Calu3 (cell line): ENCODE measurements at places on chromosomes 12 and 14.
A peak's percentile ranks its signal among the peaks of the same experiment; 100 is the strongest.

GRCh38 chr14:89432226-89432625 is 15.2 kb upstream of the FOXN3 start:
- DNase-seq = no peak

DNA sequence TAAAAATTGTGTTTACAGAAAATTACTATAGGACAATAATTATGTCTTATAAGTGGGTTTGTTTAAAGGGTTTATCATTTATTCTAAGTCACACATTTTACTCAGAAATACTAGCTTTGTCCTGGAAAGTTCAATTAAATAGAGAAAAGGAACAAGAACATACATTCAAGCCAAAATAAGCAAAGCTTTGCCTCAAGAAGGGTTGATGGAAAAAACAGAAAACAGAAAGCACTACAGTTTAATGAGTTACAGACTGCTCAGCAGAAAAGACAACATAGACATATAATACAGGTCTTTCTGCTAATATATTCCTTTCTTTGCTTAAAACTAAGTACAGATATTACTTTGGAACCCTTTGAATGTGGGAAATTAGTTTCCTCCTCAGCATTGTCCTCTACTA is 703.0 kb upstream of the LRFN5 start:
- no peak for DNase-seq

DNA sequence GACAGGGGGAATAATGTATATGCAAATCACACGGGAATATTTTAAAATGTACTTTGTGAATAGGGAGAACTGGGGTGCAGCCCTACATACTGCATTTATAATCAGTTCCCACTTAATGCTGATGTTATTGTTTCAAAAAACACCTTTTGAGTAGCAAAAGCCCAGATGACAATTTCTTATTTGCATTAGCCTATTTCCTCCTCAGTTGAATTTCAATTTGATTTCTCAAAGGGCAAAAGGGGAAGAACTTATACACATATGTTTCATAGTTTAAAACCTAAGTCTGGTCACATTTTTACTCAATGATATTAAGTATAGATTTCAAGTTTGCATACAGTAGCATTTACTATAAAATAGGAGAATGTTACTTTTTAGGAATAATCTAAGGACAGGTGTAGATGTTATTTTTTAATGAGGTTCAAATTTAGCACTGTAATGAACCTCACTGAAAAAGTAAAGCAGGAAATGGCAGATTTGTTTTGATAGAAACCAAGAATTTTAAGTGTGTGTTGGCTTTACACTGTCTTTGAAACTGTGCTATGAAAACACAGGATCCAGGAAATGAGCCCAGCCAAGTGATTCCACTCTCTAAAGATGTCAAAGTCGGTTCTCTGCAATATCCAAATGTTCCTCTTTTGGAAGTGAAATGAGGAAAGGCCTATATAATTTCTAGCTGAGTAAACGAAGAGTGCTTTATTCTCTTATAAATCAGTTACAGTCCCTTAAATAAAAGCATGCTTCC is 367.4 kb downstream of the BTG1 start:
- no peak for DNase-seq

- DNase-seq = no peak
These were observed 242.5 kb downstream of the ZFP36L1 start for GRCh38 chr14:68550338-68550715.

DNA sequence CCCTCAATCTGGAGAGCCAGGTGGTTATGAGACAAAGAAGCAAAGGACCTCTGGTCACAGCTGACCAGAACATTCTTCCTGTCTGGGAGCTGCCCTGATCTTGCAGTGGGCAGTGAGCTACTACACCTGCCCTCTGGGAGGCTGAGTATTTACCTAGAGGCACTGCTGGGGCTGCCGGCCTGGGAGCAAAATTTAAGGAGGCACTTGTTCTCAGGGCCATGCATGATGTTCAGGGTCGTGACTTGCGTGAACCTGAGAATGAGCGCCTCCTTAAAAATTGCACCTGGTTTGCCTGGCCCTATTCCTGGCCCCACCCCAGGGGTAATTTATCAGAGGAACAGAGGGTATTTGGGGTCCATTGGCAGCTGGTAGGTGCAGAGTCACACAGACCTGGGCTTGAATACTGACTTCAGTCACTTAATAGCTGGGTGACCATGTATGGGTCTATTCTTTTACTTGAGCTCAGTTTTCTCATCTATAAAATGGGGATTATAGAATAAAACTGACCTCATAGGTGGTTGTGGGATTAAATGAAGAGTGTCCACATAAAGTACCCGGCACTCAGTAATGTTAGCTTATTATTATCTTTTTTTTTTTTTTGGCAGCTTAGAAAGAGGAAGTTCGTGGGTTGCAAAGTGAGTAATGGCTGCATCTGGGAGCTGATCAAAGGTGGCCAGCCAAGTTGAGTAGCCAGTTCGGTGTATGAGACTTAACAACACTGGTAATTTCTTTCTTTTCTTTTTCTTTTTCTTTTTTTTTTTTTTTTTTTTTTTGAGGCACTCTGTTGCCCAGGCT is 107.4 kb upstream of the MED13L start:
- no peak for DNase-seq

DNA sequence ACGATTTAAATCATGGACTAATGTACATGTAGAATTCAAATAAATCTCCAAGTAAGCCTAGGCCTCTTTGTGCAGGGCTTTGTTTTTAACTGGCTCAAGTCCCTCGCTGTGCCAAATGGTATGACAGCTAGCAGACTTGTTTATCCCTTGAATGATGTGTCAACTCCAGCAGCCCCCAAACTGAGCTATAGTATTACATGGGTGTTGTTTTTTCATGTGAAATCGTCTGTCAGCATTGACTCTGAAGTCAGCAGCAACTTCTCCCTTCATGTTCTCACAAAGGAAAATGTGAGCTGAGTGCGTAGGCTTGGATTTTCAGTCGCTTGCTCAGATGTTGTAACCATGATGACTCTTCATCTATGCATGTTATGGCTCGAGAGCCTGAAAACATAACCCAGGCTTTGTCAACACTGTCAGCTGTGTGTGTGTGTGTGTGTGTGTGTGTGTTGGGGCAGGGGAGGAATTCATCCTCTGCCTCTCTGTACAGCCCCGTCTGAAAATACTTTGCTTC is 73.3 kb downstream of the PTHLH start:
- DNase-seq = no peak

DNA sequence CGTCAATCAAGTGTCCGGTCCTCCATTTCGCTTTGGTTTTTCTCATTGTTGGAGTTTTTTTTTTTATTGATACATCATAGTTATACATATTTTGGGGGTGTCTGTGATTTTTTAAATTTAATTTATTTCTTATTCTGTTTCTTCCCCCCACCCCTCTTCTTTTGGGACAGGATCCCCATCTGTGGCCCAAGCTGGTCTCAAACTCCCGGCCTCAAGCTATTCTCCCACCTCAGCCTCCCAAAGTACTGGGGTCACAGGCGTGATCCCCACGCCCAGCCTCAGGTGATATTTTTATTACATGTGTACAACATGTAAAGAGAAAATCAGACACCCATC is 51.3 kb upstream of the ZFP36L1 start:
- DNase-seq = no peak

DNA sequence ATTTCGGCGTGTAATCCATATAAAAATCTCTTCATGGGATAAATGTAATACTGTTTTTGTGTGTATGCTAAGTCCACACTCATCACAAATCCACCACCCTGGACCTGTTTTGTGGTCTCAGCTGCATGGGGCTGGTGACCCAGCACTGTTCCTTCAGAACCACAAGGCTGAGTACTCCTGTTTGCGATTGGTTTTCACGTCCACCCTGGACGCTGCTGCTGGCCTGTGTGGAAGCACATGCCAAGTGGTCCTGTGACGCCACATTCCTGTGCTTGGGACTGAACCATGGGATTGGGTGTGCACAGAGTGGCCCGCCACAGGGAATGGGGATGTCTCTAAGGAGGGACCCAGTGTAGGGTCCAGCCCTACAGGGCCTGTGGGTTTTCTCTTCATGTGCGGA is 4.3 kb downstream of the PUS1 start:
- DNase-seq = no peak

DNA sequence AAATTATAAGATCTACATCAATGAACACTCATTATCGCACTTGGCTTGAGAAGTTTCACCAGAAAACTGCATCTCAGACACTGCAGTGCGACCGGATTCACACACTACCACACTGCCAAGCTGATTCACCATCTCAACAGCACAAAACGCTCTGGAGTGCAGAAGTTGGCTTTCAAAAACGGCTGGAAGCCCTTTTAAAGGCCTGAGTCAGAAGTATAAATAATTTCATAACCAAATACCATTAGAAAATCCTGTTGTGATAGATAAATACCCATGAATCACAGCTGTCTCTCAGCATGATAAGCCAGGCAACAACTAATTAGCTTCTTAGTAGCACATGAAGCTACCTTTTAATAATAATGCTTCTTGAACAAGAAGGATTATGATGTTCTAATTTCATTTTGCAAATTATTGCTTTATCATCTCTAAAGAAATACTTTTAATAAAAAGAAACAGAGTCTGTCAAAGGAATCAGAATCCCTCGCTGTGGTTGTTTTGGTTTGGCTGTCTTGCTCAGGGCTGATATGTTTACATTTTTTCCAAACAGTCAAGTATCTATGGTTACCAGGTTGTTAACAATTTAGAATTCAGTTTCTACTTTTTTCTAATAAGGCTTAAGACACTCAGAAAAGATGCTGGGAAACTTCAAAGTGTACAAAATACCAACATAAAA is 51.2 kb downstream of the SLC2A13 start:
- no peak for DNase-seq

GRCh38 chr12:9179781-9180180 is 28.4 kb downstream of the PZP start:
- no peak for DNase-seq

- peak; percentile 92 for DNase-seq
These were observed 265.6 kb downstream of the AACS start for GRCh38 chr12:125330645-125331341.

DNA sequence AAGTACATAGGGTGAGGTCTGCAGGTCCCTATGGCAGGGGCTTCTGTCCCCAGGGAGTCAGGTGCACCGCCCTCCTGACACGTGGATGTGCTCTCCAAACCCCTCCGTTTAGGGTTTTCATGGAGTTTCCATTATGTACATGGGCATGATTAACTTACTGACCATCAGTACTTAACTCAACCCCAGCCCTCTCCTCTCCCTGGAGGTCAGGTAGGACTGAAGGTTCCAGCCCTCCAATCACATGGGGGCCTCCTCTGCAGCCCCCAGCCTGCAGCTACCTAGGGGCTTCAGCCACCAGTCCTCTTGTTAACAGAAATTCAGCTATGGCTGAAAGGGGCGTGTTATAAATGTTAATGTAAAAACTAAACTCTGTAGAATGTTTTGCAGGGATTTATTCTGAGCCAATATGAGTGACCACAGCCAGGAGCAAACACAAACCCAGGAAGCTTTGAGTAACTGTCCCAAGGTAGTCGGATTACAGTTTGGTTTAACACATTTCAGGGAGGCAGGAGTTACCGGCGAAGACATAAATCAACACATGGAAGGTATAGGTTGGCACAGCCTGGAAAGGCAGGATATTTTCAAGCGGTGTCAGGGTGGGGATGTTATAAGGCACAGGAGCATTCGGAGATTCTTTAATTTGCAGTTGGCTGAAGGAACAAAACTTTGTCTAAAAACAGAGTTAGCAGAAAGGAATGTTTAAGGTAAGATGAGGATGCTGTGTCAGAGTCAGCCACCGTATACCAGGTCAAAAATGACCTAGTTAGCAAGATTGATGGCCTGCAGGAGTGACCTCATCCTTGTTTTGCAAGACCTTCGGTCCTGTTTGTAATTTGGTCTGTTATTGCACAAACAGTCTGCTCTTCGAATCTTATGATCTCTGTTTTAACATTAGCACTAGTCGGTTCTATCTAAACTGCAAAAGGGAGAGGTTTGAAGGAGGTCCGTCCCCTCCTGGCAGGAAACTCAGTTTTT is 75.2 kb downstream of the TNFAIP2 start:
- no peak for DNase-seq

GRCh38 chr12:127550271-127550670 is 716.7 kb upstream of the TMEM132C start:
- DNase-seq = no peak

DNA sequence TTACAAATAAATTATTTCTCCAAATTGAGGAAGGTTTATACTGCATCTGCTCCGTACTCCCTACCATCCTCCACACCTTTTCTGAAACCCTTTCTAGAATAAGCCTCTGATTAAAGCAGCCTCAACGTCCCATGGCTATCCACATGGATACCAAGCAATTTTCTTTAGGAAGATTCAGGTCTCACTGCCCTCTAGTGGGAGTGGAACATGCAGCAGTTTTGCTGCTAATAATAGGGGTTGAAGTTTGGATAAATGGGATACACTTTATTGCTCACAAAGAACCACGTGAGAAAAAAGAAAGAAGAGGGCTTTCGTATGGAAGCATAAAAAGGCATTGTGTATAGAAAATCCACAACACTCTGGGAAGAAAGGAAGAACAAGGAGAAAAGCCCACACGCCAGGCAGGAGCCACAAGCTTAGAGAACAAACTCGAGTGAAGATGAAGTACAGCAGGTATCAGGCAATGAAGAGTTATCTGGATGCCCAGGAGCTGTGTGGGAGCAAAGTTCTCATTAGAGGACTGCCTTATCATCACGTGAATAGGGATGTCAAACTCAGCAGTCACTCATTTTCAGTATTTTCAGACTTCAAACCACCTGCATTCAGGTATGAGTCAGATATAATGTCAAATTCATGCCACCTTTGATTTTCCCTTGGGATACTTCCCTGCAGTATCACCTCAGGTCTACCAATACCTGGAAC is 45.8 kb downstream of the CCER1 start:
- DNase-seq = peak; percentile 48

- DNase-seq = peak; percentile 28
These were observed 207.0 kb downstream of the ATP23 start for GRCh38 chr12:58148405-58148804.

GRCh38 chr14:35369701-35370191 is 34.8 kb downstream of the NFKBIA start:
- no peak for DNase-seq

- DNase-seq = no peak
These were observed 86.0 kb upstream of the BCL11B start for GRCh38 chr14:99357916-99358390.

GRCh38 chr14:24965934-24966578 is 83.9 kb downstream of the STXBP6 start:
- DNase-seq = peak; percentile 20

- no peak for DNase-seq
These were observed 165.6 kb downstream of the OTOGL start for GRCh38 chr12:80264891-80265290.

GRCh38 chr14:89641495-89642175 is 224.6 kb upstream of the FOXN3 start:
- DNase-seq = no peak
